ENCODE measurements at places on chromosomes 3 and 15.

- no peak for DNase-seq
Measured at GRCh38 chr15:92807971-92808571, 92.1 kb upstream of the CHD2 start.

- DNase-seq, result peak; percentile 29
Measured at GRCh38 chr15:100778831-100779288, 100.8 kb upstream of the ALDH1A3 start.

DNA sequence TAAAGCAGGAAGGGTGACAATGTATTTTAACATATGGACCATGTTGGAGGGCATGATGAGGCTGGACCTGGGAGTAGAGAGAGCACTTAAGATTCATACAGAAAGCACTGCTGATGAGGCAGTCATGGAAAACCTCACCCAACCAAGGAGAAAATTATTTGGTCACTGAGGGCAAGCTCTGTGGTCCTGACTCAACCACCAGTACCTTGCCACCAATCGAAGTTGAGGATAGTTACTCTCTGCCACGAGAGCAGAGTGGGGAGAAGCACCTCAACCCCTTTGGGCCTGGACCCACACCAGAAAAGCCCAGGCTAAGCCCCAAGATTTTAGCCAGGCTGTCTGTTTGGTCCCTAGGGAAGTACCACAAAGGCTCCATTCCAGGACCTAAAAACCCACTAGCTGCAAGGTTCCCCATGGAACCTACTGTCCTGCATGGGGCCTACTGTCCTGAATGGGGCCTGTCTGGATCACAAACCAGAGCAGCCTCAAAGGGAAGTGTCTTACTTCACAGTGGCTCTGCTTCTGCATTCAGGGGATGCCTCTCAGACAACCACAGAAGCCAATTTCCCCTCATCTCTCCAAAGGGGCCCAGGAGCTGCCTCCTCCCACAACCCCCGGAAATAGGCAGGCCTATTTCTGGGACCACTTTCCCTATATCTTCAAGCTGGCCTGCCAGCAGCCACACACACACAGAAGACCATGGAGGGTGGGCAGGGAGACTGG is 4.2 kb downstream of the CCDC71 start:
- no peak for DNase-seq

- no peak for DNase-seq
Measured at GRCh38 chr15:66932634-66933024, 132.8 kb upstream of the SMAD3 start.

GRCh38 chr3:87771337-87772192 is 287.2 kb downstream of the CGGBP1 start:
- DNase-seq, result no peak

DNA sequence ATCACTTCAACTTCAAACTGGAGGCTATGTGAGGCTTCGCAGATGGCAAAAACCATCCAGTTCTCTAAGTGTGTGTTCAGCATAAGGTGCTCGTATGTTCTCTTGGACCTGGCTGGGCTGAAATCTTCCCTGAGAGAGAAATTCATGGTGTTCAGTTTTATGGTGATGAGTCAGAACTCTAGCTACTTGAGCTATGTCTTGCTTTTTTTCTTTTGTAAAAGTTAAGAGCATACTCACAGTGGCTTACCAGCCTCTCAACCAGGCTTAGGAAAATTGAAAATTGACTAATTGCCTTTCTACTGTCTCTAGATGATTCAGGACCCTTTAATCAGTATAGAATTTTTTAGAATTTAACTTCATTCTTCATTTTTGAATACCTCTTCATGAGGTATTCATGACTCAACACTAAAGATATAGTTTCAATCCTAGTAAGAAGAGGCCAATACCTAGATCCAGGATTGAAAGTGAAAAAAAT is 617.5 kb downstream of the TBL1XR1 start:
- DNase-seq, result no peak

GRCh38 chr3:181569356-181569940 is 142.3 kb upstream of the SOX2 start:
- DNase-seq, result no peak

DNA sequence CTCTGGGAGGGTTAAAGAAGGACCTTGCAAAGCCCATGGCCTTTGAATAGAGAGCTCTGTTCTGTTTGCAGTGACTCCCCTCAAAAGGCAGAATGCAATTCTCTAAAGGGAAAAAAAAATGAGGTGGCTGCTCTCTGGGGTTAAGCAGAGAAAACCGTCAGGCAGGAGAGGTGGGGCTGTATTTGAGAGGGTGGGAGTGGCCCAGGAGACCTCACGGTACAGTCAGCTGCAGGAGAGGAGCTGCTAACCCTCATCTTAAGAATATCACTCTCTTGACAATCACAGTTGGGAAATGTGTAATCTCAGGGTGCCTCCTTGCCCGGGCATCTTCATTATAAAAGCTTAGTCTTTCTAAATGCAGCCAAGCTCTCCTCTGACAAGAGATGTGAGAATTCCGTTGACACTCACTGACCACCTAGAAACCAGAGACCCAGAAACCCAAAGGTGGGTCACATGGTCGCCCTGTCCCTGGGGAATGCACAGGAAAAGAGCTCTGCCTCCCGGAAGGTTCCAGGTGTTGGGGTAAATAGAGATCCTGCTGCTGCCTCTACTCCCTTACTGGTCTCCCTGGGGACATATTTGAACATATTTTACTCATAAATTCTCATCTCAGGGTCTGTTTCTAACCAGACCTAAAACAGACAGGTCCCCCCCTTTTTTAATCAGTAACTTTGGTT is 159.1 kb upstream of the CTDSPL start:
- no peak for DNase-seq

- no peak for DNase-seq
Measured at GRCh38 chr3:106348139-106348690, 479.4 kb upstream of the CBLB start.

DNA sequence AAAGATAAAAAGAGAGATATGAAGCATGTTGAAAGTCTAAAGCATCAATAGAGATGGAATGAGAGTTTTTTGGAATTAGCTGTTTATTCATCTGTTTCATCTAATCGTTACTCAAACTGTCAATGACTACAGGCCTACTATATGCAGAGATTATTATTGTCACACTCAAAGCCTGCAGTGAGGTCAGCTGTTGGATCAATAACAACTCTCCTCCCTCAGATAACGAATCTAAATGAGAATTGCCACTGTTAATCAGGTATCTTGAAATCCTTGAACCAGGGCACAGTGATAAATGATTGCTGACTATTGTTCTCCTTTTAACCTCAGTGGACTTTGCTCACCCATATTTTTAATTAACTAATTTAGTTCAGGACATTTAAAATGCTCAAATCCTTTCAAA is 192.3 kb upstream of the SGO1 start:
- no peak for DNase-seq

- no peak for DNase-seq
Measured at GRCh38 chr3:196210673-196211556, at the start of gene ZDHHC19. ZDHHC19 (minus strand) TSS chr3:196211400; CDS start chr3:196211315, 85 bp downstream.

DNA sequence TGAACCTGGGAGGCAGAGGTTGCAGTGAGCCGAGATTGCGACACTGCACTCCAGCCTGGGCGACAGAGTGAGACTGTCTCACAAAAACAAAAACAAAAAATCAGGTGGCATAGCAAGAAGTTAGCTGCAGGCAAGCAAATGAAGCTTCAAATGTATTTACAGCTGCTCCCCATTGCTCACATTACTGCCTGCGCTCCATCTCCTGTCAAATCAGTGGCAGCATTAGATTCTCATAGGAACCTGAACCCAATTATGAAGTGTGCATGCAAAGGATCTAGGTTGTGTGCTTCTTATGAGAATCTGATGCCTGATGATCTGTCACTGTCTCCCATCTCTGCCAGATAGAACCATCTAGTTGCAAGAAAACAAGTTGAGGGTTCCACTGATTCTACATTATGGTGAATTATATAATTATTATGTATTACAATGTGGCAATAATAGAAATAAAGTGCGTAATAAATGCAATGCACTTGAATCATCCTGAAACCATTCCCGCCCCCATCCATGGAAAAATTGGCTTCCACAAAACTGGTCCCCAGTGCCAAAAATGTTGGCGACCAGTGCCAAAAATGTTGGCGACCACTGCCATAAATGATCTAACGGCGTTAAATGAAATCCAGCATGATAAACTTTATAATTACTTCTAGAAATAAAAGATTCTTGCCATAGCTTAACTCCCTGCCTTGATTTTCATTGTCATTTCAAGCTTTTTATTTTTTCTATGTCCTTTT is 616.7 kb upstream of the NAALADL2 start:
- DNase-seq, result no peak

DNA sequence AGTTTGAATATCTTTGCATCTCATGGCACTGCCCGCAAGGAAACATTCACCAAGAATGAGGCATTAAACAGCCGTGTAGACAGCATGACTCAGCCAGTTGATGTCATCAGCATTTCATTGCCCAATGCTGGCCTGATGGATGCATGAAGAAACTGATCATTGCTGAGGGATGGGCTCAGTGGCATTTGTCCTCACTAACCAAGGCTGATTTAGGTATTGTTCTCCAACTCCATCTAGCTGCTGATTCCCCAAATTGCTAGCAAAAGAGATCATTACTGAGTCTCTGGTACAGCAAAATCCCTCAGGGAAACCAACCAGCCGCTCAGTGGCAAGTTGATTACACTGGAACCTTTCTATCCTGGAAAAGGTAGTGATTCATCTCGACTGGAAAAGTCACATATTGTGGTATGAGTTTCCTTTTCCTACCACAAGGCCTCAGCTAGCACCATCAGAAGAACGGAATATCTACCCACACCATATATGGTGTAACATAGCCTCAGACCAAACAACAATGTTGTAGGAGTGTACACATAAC is 186.5 kb upstream of the GAP43 start:
- no peak for DNase-seq

DNA sequence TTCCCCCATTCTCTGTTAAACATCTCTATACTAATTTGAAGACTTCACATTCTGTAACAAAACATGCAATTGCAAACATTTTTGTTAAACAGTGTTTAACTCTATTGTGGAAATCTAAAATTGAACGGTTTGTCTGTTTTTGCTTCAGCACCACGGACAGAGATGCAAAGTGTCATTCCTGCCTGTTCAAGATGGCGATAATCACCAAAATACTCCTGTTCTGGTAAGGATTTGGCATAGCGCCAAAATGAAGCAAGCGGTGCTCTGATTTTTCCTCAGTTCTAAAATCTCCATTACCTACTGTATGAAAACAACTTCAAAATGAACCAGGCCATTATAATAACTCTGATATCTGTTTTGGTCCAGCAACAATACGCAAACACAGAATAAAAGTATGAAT is 129.7 kb upstream of the TUSC7 start:
- no peak for DNase-seq

- DNase-seq, result peak; percentile 56
Measured at GRCh38 chr3:142963516-142964448, at the start of gene PAQR9. PAQR9 (minus strand) TSS chr3:142963674; CDS start chr3:142963336, 338 bp downstream.

- no peak for DNase-seq
Measured at GRCh38 chr3:116886202-116886893, 176.8 kb downstream of the TUSC7 start.

DNA sequence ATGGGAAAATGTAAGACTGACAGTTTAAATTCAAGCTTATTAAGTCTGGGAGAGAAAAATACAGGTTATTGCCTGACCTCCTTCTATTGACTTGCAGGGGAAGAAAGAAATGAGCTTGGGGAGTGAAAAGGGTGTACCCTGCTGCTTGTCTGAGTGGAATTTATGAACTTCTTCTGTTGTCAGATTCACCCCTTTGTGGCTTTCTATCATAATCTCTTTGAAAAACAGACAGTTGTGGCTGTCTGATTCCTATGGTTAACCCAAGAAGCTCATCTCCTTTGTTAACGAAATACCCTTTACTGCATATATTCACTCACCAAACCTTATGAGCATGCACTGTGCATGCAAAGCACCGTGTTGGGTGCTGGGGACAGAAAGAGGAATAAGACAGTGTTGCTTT is 22.5 kb downstream of the GPD1L start:
- DNase-seq, result no peak

DNA sequence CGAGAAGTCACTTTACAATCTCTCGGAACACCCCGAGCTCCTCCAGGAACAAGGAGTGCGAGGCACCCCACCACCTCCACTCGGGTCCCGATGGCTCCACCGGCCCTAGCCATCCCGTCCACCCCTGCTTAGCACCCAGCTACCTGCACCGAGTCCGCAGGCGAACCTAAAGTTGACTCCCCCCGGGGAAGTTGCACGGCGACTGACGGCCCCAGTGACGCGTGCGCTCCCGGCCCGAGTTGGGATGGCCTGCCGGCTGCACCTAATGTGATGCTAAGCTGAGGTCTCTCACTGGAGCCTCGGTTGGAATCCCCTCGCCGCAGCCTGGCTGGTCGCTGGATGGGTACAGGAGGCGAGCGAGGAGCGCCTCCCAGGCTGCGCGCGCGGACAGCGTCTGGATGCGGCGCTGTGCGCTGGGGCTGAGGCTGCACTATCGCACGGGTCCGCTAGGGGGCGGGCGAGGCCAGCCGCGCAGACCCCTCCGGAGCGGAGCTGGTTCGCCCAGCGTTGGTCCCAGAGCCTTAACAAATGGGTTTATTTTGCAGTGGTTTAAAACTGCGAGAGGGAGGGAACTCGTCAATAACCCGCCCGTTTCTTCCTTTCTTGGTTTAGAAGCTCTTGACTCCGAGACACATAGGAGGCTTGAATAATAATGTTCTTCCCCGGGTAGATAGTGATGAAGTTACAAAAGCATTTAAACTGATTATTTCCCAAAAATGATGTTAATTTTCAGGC is at the start of gene OXTR:
Gene OXTR (minus strand): TSS at position 526 of the 735 bp plus-strand sequence. CDS start 1,426 bp downstream, outside the sequence.
- DNase-seq, result peak; percentile 70

GRCh38 chr3:121896823-121897222 is 2.6 kb downstream of the SLC15A2 start:
- no peak for DNase-seq

DNA sequence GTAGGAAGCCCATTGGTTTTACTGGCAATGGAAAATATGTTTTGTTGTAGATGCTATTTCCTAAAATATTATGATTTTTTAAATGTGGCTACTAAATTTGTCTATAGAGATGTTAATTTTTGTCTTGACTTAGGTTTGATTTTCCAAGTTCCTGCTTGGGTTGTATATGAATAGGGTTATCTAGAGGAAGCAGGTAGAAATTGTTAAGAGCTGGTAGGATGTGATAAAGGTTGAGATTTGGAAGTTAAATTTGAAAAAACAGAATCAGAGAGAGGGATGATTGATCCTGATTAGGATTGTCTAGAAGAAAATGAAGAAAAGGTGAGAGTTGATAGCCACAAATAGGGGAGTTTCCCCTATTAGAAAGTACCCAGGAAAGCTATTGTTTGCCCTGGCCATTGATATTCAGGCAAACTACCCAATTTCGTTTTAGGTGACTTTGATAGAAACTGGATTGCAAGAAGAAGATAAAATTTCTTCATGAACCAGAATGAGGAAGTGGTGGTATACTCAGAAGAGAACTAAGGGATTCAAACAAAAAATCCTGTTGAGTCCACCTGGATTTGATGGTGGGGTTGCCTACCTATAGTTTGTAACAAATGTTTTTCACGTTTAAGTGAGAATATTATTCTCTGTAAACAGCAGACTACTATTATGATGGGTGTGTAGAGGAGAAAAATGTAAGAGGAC is 91.2 kb upstream of the PHLDB2 start:
- no peak for DNase-seq

GRCh38 chr15:101497017-101497416 is 7.5 kb upstream of the PCSK6 start:
- DNase-seq, result no peak

GRCh38 chr3:194395778-194396538 is 3.1 kb downstream of the GP5 start:
- DNase-seq, result no peak
